ENCODE measurements at places on chromosomes 12 and 14. TPM values are rescaled to one million over a fixed set of nuclear protein-coding genes. Genes with fewer than 3 reads are reported as not detected.
A peak's percentile ranks its signal among the peaks of the same experiment; 100 is the strongest.

DNA sequence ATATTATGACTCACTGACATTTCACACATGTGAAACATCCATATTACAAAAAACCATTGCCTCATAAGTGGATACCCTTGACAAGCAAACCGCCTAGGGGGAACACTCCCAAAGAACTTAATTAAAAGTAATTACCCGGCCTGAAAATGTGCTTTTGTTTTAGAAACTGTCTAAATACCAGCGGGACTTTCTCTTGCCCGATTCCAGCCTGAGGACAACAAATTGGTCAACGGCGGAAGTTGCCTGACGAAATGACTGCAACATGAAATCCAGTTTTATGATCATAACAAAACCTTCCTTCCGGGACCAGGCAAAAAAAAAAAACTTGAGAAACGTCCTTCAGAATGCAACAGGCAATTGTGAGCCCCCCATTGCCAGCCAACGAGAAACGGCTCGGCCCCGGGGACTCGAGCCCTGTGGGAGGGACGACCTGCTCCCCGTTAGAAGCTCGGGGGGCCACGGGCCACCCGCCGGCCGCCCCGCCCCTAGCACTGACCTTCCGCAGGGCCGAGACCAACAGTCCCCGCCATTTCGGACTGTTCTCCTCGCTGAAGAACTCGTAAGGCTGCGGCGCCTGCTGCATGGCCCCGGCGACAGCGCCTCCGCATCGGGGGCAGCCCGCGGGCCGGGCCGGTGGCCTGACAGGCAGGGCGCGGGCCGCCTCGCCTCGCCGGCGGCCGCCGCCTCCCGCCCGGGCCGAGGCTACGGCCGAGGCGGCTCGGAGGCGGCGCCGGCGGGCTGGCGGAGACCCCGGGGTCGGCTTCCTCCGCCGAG lies 490 bp downstream of the SOS2 start:
- peak; percentile 68 for DNase-seq

DNA sequence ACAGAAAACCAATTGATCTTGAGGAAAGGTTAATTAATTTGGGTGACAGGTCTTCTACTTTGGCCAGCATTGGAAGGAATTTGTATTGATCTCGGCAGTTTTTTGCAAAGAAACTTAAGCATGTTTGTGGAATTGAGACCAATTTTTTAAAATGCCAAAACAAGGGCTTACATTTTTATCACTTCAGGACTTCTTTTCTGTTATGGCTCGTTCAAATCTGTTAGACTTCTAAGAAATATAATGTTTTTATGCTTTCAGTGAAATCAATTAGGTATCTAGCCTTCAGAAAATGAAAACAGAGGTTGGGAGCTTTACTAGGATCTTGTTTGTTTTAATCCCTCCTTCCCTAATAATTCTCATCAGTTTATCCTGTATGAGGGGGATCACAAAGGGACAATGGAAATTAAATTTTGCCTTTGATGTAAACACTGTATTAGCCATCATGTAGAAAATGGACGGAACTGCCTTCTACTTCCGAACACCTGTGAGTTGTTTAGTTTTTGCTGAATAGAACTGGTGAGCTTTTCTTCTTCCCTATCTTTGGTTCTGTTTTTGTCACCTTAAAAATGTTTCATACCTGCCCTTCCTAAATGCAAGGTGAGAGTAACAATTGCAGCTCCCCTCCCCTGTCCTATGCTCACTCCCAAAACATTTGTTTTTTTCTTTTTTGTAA lies 7.8 kb downstream of the FOXA1 start:
- DNase-seq = peak; percentile 28

- DNase-seq = peak; percentile 46
These were observed at the start of gene TSPAN11 for GRCh38 chr12:30926243-30927221. TSS of gene TSPAN11 (plus strand) at chr12:30926748. CDS start at chr12:30953992, 27,244 bp downstream.

GRCh38 chr14:94473666-94474410 lies 2.2 kb downstream of the SERPINA9 start:
- no peak for DNase-seq

GRCh38 chr12:42673535-42673934 lies 84.0 kb upstream of the PRICKLE1 start:
- no peak for DNase-seq

GRCh38 chr12:108587826-108588225 lies 10.1 kb downstream of the TMEM119 start:
- no peak for DNase-seq

DNA sequence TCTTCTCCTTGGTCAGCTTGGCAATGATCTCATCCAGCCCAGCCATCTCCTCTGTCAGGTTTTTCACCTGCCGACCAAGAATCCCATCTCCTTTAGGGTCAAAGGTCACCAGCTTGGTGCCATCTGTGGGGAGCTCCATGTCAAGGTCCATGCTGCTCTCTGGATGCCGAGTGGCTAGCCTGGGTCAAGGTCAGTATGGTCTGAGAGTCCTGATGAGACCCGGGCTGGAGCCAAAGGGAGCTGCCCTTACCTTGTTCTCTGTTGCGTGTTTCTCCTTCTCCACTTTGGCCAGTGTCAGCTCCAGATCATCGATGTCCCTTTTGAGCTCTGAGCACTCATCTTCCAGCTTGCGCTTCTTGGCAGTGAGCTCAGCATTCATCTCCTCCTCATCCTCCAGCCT lies 11.8 kb downstream of the MYH7 start:
- DNase-seq = no peak

DNA sequence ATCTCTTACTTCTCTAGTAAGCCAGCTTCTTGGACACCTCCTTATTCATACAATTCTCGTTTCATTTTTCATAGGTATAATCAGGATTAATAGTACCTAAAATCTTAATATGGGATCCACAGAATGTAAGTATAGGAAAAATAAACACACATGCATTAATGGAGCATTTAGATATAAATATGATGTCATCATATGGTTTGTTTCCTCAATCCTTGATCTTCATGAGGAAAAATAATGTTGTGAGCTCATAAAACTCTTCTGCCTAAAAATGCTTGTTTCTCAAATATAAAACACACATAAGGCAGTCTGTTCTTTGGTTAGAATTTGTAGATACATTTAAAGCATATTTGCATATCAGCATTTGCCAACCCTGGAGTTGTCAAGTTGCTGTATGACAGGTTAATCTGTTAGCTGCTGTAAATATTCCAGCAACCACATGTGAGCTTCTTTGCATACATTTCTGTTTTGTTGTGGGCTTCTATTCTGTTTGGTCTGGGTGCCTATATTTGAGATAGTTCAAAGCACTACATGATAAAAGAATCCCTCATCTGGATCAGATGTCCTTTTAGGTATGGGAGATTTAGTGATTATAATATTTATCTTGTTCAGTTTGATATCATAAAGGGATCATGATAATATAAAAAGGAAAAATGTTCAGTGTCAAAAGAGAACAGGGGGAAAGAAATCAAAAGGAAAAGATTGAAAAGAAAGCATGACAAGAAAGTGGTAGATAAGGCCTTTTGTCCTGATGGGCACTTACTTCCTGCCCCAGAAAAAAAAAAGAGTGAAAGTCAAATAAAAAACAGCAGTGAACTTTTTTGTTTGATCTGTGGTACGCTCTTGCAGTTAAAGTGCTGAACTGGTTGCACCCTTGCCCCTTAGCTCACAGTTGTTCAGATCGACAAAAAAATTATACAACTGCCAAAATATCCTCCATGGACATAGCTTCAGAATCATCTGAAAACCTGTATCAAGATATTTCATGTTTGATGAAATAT lies 68.6 kb downstream of the ACSS3 start:
- no peak for DNase-seq

GRCh38 chr12:26452511-26452910 lies 257.1 kb downstream of the SSPN start:
- DNase-seq = no peak

Gene CHGA
- polyA plus RNA-seq = 2.2 TPM

Gene HPD
- not detected for polyA plus RNA-seq

Gene SLC39A2
- polyA plus RNA-seq = not detected
